ENCODE measurements at places on chromosomes 4 and X.

DNA sequence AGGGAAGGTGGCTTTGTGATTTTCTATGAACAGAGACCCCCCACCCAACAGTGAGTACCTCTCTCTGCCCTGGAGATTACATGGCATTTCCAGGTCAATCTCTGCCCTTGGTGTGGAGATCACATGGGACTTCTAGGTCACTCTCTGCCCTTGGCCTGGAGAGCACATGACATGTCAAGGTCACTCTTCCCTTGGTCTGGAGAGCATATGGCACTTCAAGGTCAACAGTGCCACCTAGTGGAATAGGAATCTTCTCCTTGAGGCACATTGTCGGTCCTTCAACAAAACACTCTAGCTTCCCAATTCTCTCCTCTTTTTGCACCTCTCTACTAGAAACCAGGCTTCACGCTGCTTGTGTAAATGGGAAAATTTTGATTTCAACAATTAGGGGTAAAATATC, 66.2 kb upstream of the TACR3 start:
- DNase-seq: no peak

DNA sequence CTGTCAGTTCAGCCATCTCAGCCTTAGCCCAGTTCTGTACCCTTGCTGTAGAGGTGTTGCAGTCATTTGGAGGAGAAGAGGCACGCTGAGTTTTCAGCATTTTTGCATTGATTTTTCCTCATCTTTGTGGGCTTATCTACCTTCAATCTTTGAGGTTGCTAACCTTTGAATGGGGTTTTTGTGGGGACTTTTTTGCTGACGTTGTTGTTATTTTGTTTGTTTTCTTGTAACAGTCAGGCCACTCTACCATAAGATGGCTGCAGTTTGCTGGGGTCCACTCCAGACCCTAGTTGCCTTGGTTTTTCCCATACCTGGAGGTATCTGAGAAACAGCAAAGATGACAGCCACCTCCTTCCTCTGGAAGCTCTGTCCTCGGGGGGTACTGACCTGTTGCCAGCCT, 22.8 kb upstream of the TMEM271 start:
- DNase-seq: no peak

- DNase-seq: no peak
Measured at GRCh38 chr4:182835006-182835740, 82.0 kb downstream of the DCTD start.

GRCh38 chrX:153490217-153490930, 4.4 kb upstream of the BGN start:
- no peak for DNase-seq

DNA sequence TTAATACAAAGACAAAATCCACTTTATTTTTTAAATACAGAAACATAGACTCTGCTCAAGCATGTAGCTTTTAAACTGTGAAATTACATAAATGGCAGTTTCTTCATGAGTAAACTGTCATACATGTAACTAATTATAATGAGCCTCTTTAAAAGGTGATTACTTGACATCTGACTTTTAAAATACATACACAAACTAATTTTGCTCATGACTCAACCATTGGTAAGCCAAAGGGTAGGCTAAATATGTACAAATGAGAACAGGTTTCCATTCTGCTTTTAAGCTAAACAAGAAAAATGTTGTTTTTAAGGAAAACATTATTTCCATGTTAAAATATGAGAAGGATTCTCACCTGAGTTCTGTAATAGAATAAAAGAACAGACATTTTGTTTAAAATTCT, 27.9 kb downstream of the CAMK2D start:
- DNase-seq: no peak

DNA sequence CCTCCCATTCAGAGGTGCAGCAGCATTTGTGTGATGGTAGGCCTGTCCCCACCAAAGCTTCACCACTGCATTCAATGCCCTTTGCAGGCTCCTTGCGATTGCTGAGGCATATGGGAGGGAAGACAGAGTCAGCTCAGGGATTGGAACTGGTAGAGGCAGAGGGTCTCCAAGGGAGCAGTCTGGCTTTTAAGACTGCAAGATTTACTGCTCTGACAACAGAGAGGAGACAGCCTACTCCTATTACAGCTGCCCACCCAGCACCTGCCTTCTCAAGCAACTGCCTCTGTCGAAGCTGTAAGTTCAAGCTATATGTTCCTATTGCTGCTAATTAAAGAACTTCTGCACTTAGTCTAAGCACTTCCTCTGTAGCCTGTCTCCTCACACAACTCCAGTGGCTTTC, 481.8 kb downstream of the FGF13 start:
- no peak for DNase-seq

GRCh38 chrX:103927633-103928032, 34.8 kb upstream of the TMSB15B start:
- DNase-seq: no peak

DNA sequence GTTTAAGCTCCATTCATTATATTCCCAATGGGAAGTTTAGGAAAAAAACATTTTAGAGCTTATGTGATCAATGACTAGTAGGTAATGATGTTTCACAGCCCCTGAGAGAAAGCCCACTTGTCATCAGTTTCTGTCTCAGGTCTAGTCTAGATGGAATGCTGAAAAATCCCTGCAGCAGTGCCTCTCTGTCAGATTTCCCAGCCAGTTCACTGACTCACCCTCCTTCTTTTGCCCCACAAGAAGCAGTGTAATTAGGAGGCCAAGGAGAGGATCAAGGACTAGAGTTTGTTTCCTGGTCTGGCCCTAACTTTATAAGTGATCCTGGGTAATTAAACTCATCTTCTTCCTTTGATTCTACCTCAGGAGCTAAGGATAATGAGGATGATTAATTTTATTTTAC, 118.7 kb upstream of the ANXA3 start:
- DNase-seq: no peak

All from central memory CD4-positive, alpha-beta T cell (primary cell).